ENCODE measurements at places on chromosomes 11 and 22.

DNA sequence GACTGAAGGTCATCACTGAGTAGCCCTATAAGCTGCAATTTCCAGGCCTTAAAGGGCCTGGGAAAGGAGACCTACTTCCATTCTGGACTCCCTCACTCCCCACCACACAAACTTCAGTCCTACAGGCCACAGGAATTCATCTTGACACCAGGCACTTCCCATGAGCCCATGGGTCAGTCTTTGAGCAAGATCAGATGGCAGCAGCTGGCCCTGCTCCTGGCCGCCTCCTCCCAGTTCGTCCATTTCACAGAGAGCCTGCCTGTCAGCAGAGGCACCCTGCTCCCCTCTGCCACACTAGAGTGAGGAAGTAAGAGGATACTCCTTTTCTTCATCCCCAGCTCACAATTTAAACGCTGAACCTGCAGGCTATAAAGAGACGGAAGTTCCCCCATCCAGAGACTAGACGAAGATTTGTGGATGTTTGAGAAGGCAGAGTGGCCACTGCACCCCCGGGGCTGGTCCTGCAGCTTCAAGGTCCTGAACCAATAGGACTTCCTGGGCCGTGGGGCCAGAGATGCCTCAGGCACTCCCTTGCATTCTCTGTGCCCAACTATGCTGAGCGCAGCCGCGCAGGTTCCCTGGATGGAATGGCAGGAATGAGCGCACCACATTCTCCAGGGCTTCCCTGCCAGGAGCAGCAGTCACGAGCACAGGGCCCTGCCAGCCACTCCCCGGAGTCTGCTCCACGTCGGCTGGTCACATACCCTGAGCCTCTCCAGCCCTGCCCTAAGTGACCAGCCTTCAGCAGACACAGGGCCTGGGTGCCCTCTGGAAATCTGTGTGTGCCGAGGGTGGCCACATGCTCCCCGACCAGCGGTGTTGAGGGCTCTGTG, 33.5 kb upstream of the BID start:
- no peak for DNase-seq

DNA sequence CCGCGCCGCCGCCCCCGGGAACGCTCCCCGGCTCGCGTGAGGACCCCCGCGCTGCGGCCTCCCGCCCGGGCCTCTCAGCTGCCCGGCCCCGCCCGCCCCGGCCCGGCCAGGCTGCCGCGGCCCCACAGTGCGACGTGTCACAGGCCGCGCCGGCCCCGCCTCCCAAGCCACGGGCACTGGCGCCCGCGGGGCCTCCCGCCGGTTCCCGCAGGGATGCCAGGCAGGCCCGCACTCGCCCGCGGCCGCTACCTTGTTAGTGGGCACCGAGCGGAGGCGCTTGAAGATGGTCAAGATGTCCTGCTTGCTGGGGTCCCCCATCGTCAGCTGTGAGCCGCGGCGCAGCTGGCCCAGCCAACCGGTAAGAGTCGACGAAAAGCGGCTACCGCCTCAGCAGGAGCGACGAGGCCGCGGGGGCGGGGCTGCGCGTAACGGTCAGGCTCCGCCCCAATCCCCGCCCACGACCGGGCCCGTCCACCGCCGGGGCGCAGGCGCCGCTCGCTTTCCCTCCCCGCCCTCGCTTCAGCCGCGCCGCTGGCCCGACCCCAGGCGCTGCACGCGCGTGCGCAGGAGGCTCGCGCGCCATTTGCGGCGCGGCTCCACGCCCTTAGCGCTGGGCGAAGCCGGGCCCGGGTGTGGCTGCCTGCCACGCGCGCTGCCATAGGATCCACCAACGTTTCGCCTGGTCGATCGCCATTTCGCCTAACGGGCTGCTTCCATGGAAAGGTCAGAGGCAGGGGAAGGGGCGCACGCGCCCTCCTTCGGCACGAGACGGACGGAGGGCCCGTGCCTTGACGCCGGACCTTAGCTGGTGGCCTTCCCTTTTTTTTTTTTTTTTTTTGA, at the start of gene ARFGAP3:
Gene ARFGAP3 (minus strand): TSS at position 409 of the 840 bp plus-strand sequence. CDS start 91 bp downstream, at position 318.
- peak; percentile 92 for DNase-seq

DNA sequence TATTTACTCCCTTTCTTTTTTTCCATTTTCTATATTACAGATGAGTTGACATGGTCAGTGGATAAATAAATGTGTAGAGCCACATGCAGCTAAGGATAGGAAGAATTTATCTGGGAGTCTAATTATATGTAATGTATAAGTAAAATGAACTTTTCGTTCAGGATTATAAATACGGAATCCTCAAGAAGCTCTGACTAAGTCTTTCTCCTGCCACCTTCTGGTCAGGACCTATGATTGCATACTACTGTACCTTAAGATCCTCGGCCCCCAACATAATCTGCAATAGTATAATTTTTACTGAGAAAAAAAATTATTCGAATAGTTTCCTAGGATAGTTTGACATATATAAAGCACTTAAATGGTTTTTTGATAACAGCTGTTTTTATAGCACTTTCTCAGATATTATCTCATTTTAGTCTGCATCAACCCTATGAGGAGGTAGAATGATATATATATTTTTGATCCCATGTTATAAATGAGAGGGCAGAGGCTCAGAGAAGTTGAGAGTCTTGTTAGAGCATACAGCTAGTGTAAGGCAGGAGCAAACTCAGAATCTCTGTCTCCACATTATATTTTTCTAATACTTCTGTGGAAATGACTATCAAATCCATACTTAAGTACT, 36.1 kb downstream of the CCDC90B start:
- DNase-seq, result no peak

- no peak for DNase-seq
Observed at GRCh38 chr11:42823546-42823945, 488.2 kb upstream of the API5 start.

DNA sequence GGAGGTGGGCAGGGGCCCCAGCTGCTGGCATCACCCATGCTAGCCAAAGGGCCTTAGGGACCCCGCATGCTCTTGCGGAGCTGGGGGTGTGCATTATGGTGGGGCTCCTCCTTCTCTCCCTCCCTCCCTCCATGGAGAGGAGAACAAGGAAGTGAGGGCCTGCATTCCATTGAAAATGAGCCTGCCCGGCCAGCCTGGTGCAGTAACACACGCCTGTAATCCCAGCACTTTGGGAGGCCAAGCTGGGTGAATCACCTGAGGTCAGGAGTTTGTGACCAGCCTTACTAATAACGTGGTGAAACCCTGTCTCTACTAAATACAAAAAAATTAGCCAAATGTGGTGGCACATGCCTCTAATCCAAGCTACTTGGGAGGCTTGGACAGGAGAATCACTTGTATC, 22.4 kb downstream of the SNAP29 start:
- DNase-seq, result no peak

DNA sequence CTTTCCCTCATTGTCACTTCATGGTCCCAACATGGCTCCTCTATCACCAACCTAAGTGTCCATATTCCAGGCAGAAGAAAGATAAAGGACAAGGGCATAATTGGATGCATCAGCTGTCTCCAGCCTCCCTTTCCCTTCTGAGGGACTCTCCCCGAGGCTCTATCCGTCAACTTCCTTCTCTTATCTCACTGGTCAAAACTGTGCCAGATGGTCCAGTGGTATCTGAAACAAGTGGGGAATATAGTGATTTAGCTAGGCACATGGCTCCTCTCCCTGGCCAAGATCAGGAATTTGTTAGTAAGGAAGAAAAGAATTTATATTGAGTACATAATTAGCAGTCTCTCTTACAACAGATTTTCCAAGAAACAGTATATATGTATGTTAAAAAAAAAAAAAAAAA, 12.6 kb upstream of the SPON1 start:
- no peak for DNase-seq

DNA sequence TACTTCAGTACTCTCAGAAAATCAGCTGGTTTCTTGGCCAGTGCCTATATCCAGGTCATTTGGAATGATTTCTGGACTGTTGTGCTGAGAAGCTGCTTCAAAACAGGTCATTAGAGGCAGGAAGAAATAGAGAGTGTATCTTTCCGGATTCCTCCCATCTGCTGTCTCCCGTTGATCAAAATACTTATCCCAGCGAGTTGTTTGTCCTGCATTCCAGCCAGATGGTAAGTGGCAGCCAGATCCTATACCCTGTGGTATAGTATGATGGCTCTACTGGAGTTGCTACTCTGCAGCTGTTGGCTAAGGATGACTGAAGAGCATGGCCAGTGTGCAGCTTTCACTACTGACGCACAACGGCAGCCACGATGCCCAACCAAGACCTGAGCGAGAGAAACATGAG, 560.9 kb upstream of the ANO5 start:
- no peak for DNase-seq

DNA sequence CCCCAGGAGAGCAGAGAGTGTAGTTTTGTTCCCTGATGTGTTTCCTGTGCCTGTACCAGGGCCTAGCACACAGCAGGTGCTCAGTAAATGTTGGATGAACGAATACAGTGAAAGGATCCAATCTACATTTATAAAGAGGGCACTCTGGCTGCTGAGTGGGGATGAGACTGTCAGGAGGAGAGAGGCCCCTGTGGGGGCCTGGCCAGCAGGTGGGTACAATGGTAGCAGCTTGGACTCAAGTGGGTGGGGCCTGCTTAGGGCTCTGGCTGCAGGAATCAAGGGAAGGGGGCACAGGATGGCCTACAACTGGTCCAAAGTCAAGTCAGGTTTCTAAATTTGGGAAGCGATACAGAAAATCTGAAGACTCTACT, 156.6 kb upstream of the GRK3 start:
- no peak for DNase-seq

DNA sequence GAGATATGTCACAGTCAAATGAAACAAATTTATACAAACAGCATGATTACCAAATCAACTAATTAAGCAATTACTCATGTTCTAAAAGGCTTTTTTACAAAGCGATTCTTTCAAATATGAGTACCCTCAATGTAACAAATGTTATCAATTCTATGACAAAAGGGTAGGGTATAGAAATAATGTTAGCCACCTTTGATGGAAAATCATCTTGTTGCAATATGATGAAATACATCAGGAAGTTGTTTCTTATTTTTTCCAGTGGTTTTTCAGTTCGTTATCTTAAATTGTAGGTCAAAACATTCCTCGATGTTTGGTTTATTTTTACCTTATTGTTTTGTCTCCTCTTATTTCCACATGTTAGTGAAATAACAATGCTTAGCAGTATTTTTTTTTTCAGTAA, 6.5 kb downstream of the ARHGEF12 start:
- DNase-seq, result no peak

GRCh38 chr11:20042045-20042639, 118.1 kb downstream of the DBX1 start:
- DNase-seq, result no peak

All from substantia nigra (tissue), 51 donors.